Activated T-cell treated with anti-CD3 and anti-CD28 coated beads, Interleukin-2, amount 50 U/mL, for 24 hours (primary cell): ENCODE measurements at places on chromosomes 3 and 15.

GRCh38 chr3:100710261-100710968, 1.1 kb downstream of the TFG start:
- peak; percentile 74 for DNase-seq

DNA sequence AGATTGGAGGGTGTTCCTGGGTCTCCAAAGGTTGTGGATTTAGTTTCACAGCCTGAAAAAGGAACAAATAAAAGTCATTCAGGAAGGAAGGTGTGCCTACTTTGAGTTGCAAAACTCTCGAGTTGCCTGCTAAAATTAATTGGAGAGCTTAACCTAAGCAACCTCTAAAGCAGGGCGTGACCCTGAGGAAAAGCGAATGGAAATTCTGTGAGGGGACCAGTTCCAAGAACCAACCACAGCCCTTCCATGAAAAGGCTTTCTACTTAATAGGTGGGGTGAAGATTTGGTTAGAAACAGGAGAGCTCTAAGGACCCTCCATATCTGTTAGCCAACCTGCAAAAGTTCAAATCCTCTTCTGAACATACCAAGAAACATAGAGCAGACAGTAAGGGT, 1.5 kb downstream of the CD80 start:
- DNase-seq = no peak

DNA sequence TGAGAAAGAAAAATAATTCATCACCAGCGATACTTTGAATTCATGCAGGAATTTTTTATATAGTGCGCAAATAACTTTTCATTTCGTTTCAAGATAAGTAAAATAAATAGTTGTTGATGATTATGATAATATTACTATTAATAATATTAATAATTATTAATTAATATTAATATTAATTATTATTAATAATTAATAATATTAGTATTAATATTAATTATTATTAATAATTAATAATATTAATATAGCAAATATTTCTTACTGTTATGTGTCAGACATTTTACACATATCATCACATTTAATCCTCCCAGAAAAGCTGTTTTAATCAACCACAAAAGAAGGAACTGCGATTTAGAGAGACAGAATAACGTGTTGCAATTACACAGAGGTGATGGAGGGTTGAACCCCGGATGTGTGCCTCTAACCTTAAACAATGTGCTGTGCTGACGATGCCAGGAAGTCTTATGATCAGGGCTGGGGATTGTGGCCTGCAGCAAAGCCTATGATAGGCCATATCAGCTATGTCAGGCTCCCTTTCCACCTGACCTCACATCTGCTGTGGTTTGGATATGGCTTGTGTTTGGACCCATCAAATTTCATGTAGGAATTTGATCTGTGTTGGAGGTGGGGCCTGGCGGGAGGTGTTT, 263.5 kb upstream of the NR2F2 start:
- DNase-seq = no peak

- no peak for DNase-seq
These were observed 84.5 kb upstream of the FNDC3B start for GRCh38 chr3:171954690-171955383.

- peak; percentile 18 for DNase-seq
These were observed 25.4 kb downstream of the ALS2CL start for GRCh38 chr3:46668116-46668515.

- DNase-seq = no peak
These were observed 10.7 kb upstream of the SLC15A2 start for GRCh38 chr3:121883507-121883906.

DNA sequence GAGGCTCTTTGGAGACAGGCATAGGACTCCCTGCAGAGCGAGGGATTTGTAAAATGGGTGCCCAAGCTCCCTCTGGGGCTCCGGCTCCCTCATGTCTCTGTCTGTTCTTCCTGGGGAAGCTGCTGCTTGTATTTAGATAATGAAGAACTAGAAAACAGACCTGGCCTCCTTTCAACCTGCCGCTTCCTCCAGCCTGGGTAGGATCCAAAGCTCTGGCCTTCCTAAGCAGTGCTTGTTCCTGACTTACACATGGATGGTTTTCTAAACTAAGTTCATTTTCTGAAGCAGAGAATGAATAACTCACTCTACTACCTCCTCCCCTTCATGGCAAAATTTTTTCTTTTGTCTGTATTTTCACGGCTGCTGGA, 36.9 kb upstream of the MYZAP start:
- DNase-seq = no peak

- peak; percentile 59 for DNase-seq
These were observed 29.5 kb downstream of the CCDC12 start for GRCh38 chr3:46946856-46947545.

DNA sequence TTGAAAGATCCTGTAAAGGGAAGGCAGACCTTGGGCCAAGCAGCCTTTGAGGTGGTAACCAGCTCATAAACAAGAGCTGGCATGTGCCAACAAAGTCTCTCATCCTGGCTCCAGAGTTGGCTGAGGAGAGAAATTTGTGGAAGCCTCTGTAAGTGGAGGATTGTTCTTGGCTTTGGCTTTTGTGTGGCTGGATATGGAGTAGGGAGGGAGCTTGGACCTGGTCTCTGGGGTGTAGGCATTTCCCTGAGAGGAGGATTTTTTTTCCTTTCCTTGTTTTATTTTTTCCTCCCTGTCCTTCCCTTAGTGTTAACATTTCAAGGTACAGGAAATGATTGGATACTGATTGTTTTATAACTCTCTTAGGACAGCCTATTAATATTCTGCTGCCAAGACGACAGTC, 60.8 kb downstream of the ZNF609 start:
- no peak for DNase-seq

DNA sequence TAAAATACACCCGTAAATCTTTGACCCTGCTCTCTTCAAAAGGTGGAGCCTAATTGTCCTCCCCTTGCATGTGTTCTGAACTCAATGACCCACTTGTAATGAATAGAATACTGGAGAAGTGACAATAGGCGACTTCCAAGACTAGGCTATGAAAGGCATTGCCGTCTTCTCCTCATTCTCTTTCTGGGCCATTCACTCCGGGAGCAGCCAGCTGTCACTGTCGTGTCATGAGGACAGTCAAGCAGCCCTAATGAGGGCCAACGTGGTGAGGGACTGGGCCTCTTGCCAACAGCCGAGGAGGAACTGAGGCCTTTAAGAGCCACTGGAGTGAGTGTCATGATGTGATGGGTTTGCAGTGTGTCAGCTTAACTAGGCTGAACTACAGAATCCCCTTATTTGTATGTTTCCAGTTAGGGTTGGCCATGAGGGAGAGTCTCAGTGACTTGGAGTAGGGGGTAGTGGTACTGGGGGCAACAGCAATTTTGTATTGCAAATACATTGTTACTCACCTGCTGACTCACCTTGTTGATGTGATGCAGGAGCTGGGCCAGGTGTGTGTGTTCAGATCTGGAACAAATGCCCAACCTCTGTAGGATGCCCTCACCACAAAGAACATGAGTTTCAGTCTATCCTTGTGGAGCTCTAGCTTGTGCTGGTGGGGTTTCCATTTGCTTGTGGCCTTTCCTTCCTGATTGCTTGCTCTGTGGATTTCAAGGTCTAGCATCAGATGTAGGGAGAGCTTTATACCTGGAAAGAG, 188.5 kb upstream of the PROK2 start:
- no peak for DNase-seq

GRCh38 chr3:196192036-196192523, 19.1 kb downstream of the ZDHHC19 start:
- DNase-seq = peak; percentile 71

- DNase-seq = peak; percentile 18
These were observed 1.4 kb downstream of the C3orf22 start for GRCh38 chr3:126557415-126557745.

- no peak for DNase-seq
These were observed 57.2 kb downstream of the NIPA2 start for GRCh38 chr15:22895465-22896190.

GRCh38 chr3:153003441-153003840, 158.6 kb upstream of the RAP2B start:
- no peak for DNase-seq

GRCh38 chr3:110265302-110265701, 806.3 kb upstream of the NECTIN3 start:
- DNase-seq = no peak

- no peak for DNase-seq
These were observed 2.7 kb downstream of the AMIGO3 start for GRCh38 chr3:49716691-49717210.

DNA sequence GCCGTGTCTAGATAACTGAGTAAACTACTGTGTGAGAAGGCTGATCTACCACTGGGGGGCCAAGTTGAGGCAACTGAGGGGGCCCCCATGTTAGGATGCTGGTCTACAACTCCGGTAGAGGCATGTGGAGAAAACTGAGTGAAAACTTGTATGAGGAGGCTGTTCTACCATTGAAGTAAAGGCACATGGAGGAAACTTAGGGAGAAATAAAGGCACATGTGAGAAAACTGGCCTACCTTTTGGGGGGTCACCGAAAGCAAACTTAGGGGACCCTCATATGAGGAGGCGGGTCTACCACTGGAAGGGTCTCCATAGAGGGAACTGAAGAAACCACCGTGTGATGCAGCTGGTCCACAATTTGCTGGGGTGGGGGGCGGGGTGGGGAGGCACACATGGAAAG, 155.2 kb downstream of the FBLN2 start:
- DNase-seq = no peak

DNA sequence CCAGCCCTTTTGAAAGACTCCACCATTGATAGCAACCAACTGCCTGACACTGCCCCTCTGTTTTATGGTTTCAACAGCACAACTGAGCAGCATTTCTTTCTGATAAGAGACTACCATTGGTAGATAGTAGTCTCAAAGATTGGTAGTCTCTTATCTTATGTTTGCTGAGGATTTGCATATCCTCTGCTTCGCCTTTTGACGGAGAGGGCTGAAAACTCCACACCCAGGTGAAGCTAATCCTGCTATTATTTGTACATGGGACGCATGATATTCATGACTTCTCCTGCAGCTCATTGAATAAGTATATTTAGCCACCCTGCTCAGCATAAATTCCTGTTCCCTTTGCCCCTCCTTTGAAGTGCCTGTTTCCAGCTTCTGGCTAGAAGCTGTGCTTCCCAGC, 119.4 kb upstream of the STRIT1 start:
- no peak for DNase-seq

- no peak for DNase-seq
These were observed 43.2 kb downstream of the NBEAL2 start for GRCh38 chr3:47022641-47023071.

DNA sequence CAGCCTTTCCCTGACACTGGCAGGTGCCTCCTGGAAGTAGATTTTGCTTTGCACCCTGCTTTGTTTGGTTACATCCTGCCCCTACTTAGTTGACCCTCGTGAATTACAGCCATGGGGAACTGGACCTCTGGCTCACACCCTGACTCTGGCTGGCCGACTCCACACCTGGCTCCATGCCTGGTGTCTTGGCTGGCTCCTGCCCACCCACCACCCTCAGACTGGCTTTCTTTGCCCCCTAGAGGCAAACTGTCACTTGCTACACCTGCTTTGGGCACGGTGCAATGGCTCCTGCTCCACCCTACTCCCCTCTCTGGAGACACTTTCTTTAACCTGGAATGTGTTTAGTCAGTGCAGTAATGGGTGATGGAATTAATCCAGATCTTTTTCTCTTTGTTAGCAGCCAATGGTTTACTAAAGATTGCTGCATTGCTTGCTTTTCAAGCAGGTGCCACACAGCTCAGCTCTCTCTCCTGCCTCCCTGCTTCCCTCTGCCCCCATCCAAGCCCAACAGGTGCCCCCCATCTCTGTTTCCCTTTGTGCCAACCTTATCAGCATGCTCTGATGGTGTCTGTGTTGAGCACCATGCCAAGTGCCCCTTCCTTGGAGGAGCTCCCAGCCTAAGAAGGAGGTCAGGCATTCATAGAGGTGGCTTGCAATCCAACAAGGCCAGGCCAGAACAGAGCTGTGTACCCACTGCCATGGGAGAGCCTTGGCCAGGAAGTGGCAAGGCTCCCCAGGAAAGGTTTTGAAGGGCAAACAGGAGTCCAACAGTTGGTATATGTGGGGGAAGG, 38.4 kb downstream of the RASGRF1 start:
- no peak for DNase-seq

GRCh38 chr3:69890084-69890483, 109.4 kb upstream of the SAMMSON start:
- DNase-seq = no peak

- DNase-seq = no peak
These were observed 61.9 kb downstream of the TM4SF4 start for GRCh38 chr3:149536429-149536828.

DNA sequence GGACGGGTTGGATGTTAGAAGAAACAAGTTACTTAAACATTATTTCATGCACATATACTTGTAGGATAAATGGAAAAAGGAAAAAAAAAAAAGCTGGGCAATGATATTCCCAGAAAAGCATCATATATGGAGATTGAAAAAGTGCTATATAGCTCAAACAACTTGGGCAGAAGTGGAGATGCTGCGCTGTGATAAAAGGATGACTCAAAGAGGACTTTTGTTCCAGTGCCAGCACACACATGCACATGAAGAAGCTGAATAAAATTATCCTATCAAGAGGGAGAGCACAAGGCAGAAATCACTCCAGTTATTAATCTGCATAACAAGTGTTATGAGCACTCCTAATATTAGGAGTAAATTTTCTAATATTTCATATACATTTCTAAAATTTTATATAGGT, 30.9 kb downstream of the FRMD4B start:
- DNase-seq = no peak

DNA sequence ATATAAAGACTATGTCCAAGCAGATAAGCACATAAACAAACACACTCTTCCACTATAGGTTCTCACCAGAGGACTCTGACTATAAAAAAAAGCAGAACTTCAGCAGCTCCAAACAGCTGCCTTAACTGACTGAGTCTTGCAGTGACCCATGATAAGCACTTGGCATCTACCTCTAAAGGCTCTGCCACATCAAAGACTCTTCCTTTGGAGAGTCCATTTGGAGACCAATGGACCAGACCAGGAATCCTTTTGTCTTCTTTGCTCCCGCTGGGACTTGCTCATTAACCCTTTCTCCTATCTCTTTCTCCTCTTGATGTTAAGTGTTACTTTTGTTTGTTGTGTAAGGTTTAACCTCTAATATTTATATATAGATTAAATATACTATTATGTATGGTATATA, 424.1 kb downstream of the RSL24D1 start:
- DNase-seq = no peak

DNA sequence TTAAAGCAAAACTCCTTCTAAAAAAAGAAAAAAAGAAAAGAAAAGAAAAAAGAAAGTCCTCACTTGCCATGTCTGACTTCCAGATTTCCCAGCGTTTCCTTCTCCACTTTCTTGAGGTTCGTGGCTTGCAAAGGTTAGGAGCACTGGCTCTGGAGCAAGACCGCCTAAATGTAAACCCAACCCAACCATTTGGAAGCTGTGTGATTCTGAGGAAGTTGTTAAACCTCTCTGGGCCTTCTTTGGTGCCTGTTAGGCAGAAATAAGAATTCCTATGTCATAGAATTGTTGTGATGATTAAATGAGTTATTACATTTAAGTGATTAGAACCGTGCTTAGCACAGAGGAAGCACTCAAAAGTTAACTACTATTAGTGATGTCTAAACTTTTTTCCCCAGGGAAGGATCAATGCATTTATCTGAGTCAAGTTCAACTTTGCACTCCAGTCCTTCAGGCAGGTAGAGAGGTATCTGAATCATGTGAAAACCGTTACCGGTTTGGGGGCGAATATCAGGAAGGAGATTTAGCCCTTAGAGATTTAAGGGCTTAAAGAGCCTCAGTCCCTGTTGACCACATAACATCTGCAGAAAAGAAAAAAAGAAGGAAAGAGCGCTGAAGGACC, 78.3 kb upstream of the HES1 start:
- no peak for DNase-seq

GRCh38 chr3:30400926-30401325, 205.5 kb upstream of the TGFBR2 start:
- DNase-seq = no peak
